ENCODE measurements at places on chromosomes 16 and 17. TPM values are rescaled to one million over a fixed set of nuclear protein-coding genes. Genes with fewer than 3 reads are reported as not detected.
A peak's percentile ranks its signal among the peaks of the same experiment; 100 is the strongest.

Gene CCL3
- total RNA-seq = not detected

DNA sequence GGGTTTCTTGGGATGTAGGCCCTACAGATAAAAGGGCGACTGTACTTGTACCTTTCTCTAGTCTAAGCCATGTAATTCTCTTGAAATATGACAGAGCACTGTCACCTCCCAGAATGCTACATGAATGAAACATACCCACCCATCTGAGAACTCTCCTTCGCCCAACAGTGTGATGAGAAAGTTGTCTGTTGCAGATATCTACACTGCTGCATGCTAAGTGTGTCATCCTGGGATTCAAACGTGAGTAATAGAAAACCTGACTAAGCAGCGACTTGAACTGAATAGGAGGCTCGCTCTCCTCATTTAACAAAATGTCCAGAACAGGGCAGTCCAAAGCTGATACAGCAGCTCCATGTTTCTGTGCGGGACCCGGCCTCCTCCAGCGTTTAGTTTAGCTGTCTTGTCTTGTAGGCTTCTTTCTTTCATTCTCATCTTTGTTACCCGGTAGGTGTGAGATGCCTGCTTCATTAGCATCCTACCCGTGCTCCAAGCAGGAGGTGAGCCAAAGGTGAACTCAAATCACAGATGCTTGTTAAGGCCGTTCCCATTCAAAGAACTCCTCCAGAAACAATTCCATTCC, 211.9 kb downstream of the PRKCA start:
- DNase-seq = no peak

Gene DYNLL2
- 12.9 TPM for total RNA-seq

Gene CCDC182
- total RNA-seq = not detected

Gene PAM16
- 38.6 TPM for total RNA-seq

Gene TEKT1
- not detected for total RNA-seq

DNA sequence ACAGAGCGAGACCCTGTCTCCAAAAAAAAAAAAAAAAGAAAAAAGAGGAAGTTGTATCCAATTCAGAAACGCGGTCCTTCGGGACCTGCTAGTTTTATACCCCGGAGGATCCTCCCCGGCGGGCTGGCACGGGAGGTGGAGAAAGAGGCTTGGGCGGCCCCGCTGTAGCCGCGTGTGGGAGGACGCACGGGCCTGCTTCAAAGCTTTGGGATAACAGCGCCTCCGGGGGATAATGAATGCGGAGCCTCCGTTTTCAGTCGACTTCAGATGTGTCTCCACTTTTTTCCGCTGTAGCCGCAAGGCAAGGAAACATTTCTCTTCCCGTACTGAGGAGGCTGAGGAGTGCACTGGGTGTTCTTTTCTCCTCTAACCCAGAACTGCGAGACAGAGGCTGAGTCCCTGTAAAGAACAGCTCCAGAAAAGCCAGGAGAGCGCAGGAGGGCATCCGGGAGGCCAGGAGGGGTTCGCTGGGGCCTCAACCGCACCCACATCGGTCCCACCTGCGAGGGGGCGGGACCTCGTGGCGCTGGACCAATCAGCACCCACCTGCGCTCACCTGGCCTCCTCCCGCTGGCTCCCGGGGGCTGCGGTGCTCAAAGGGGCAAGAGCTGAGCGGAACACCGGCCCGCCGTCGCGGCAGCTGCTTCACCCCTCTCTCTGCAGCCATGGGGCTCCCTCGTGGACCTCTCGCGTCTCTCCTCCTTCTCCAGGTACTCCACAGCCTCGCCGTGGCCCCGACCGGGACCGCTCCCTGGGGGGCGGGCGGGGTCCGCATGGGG, at the start of gene CDH3:
CDH3 (plus strand) TSS at position 596 of the 779 bp plus-strand sequence; CDS start at position 666, 70 bp downstream.
- peak; percentile 68 for DNase-seq

- no peak for DNase-seq
Observed at GRCh38 chr17:11459861-11460331, 138.4 kb upstream of the DNAH9 start.

- no peak for DNase-seq
Observed at GRCh38 chr16:75248142-75248535, 3.3 kb downstream of the BCAR1 start.

Gene DPEP3
- not detected for total RNA-seq

- DNase-seq = peak; percentile 83
Observed at GRCh38 chr17:7834542-7834956, 532 bp downstream of the KDM6B start.

Gene CNGB1
- total RNA-seq = not detected

DNA sequence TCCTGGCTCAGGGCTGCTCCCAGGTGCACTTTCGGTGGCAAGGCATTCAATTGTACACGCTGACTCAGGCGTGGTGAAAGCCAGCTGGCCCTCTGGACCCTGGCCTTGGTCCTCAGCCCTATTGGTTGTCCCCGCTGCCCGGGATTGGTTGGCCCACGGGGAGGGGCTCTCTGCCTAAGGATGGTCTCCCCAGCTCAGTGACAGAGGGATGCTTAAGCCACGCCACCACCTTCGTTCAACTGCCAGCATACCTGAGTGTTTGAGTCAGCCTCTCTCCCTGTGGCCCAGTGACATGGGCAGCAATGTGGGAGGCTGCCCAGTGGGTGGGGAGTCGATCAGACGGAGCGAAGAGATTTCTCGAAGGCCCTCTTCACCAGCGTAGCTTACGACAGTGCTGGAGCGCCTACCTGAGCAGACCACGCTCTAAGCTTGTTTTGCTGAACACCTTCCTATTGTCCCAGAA, 30.3 kb downstream of the IRF8 start:
- DNase-seq = peak; percentile 41

Gene AIPL1
- not detected for total RNA-seq

Gene PRSS36
- total RNA-seq = 0.10 TPM

Gene CCDC200
- not detected for total RNA-seq

DNA sequence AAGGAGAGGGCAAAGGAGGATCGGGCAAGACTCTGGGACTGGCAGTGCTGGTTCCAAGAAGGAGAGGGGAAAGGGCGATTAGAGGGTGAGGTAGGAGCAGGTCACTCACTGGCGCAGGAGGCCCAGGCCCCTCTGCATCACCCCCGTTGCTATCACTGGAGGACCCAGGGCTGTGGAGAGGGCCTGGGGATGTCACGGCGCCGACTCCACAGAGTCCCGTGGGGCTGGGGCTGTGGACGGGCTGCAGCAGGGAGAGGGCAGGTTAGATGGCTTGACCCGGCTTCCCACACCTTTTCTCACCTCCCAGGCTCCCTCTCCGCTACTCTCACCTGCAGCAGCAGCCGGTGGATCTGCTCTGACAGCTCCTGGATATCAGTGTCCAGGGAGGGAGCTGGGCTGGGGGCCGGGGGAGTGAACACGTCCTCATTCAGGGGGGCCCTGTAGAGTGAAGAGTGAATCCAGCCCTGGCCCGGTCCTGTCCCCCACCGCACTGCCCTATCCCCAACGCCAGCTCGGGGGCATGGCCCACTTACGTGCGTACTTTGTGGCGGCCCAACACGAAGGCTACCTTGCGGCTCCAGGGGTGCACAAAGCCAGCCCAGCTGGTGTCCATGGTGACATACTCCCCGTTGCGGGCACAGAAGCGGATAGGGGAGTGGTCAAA, 4.9 kb downstream of the PER1 start:
- no peak for DNase-seq

All from M059J (cell line).